ENCODE measurements at places on chromosomes 7 and 10. TPM values are rescaled to one million over a fixed set of nuclear protein-coding genes. Genes with fewer than 3 reads are reported as not detected.

The FAM25G gene
- total RNA-seq = not detected

GRCh38 chr7:94510582-94511496 lies 1.2 kb downstream of the CASD1 start:
- DNase-seq = peak; percentile 35

GRCh38 chr10:133087679-133088178 lies at the start of gene ADGRA1:
TSS of gene ADGRA1 (plus strand) at chr10:133087924. CDS start at chr10:133088910, 986 bp downstream.
- no peak for DNase-seq

DNA sequence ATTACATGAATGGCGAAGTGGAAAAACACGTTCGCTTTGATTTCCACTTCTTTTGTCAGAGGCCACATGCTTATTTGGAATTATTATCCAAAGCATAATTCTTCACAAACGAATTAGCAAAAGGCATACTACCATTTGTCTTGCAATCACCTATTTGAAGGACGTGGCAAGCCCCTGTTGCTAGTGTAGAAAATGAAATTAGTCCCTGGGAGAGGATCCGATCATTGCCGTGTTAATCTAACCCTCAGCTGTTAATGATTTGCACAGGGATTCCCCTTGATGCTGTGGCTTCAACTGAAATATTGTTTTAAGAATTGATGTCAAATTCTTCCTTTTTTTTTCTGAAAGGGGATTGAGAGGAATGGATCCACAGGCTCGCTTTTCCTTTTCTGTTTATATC lies 4.6 kb downstream of the AGMO start:
- no peak for DNase-seq

- no peak for DNase-seq
These were observed 102.0 kb upstream of the DKK1 start for GRCh38 chr10:52212062-52212461.

All from MG63 (cell line).